ENCODE measurements at places on chromosomes 16 and 17.
A peak's percentile ranks its signal among the peaks of the same experiment; 100 is the strongest.

DNA sequence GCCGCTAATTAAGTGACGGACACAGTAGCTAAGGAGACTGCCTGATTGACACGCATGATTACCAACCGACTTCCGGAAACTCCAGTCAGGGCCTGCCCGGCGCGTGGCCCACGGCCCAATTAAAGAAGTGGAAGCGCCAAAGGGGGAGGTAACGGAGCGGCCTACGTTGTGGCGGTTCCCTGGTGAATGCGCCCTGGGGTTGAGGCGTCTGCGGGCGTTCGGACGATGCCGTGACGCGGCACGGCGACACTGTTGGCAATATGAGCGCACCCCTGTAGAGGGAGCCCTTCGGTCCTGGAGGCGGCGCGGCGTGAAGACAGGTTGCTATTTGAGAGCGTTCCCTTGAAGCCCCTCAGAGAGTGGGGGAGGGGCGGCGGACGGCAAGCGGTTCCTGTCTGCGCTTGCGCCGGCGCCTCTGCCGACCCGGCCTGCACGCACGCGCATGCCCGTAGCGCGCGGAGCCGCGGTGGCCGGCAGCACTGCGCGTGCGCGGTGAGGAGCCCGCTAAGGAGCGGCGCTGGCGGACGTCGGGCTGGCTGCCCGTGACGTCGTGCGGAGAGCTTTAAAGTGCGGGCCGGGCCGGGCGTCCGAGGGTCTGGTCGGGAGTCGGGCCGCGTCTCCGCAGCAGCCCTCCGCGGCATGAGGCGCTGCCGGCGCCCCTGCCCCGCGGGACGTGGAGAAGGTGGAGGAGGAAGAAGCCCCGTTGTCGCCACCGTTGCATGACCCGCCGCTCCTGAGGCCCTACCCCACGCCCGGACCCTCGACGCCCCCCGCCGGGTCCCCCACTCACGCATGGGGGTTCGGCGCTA lies at the start of gene ALKBH5:
Gene ALKBH5, plus strand, starts transcription at position 495 of the 809 bp plus-strand sequence. CDS start 416 bp downstream, outside the sequence.
- DNase-seq = peak; percentile 95

DNA sequence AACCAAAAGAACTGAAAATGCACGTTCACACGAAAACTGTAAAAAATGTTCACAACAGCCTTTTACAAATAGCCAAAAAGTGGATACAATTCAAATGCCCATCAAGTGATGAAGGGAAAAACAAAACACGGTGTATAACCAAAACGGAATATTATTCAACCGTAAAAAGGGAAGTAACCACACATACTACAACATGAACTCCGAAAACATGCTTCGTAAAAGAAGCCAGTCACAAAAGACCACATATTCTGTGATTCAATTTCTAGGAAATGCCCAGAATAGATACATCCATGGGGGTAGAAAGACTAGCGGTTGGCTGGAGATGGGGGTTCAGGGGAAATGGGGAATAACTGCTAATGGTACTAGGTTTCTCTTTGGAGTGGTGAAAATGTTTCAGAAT lies 81.5 kb upstream of the TRAP1 start:
- no peak for DNase-seq

GRCh38 chr16:78549366-78549765 lies 449.9 kb downstream of the WWOX start:
- no peak for DNase-seq

DNA sequence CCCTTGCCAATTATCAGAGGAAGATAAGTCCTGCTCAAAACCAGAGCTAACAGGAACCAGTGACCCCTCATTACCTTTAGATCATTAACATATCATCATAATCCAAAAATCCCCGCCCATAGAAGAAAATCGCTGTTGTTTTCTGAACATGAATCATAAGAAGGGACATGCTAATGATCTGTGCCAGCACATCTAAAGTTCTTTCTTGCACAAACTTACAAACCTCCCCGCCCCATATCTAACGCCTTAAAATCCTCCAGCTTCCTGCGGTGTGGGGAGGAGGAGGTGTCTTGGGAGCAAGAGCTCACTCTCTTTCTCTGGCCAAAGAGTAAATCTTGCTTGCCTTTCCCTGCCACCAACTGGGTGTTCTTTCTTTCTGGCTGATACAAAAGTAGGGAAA lies 78.3 kb downstream of the IRX3 start:
- no peak for DNase-seq

DNA sequence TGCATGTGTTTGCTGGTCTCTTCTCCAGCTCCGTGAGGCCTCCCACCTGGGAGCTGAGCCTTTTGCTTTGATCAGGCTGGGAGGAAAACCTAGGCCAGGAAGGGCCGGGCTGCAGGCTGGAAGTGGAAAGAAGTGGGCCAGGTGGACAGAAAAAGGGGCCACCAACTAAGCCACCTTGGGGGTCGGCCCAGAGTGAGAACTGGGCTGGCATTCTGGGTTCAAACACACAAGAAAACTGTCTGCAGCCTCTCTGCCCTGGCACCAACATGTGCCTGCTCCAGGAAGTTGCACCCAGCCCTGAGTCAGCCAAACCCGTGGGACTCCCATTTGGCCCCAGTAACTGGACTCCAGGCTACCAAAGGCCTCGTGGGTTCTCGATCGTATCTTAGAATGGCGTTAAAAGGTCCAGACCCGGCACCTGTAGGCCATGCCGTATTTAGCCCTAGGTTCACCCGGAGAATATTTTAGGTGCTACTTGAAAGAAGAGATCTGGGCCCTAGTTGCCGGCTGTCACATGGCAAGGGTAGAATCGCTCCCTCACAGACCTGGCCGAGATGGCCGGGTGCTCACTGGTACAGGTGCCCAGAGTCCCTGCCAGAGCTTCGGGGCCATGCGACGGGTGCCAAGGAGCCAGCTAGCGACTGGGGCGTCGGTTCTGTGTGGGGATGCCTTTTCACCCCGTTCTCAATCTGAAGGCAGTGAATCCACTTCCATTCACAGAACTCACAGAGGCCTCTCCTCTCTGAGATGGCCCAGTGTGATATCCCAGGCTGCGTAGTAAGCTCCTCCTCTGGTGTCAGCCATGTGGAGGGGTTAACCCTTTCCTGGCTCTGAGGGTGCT lies 236.6 kb downstream of the MRTFB start:
- DNase-seq = peak; percentile 39

Data from caudate nucleus (tissue), 63 donors.